H9 (cell line): ENCODE measurements at places on chromosomes 16 and 17. TPM values are rescaled to one million over a fixed set of nuclear protein-coding genes. Genes with fewer than 3 reads are reported as not detected.

Gene SEPTIN1
- 1.4 and 2.5 TPM in 2 replicates for total RNA-seq

Gene C16orf87
- total RNA-seq, result 16.7 and 18.2 TPM in 2 replicates

- DNase-seq, result peak; percentile 26
Observed at GRCh38 chr17:16987066-16987829, 15.3 kb upstream of the TNFRSF13B start.

- no peak for DNase-seq
Observed at GRCh38 chr17:50280801-50281441, 6.7 kb downstream of the TMEM92 start.

DNA sequence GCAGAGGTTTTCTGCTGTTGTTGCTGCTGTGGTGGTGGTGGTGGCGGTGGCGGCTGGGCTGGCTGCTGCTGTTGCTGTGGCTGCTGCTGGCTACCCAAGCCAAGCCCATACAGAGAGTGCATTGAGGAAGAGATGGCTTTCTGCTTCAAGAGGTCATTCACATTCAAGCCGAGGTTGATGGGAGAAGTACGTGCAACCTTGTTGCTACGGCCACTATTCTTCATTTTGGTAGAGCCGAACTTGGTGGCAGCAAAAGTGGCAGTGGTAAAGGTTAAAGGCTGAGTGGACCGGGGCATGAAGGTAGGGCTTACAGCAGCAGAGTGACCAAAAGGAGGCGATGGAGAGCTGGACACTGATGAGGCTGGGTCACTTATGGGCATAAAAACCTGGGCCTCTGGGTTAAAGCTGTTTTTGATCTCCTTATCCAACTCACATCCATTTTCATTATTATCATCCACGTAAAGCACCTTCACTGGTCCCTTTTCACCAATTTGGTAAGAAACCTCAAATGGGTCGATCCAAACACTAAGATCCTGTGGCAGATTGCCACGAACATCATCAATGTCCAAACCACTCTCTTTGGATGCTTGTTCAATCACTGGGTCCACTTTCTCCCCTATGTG lies 2.8 kb downstream of the TOB1 start:
- DNase-seq, result peak; percentile 75
